ENCODE measurements at places on chromosomes 16 and 17.

GRCh38 chr16:54318941-54319340 lies 32.4 kb upstream of the IRX3 start:
- no peak for DNase-seq

DNA sequence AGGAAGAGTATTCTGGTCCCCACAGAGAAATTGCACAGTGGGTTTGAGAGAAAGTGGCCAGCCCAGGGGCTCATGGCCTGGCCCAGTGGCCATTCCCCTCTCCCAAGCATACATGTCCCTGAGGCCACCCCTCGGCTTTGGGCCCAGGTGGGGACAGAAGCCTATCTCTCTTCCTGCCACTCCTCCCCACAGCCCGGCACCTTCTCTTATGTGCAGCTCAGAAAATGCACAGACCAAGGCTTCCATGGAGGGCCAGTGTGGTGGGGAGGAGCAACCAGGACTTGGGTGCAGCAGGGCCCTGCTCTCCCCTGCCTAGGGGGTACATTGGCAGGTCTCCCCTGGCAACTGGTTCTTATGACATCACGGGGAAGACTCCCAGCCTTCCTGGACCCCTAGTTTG lies at the start of gene C16orf90:
TSS of gene C16orf90 (minus strand) at position 314 of the 400 bp plus-strand sequence. CDS start at position 246, 68 bp downstream.
- no peak for DNase-seq

GRCh38 chr16:89038221-89038721 lies 55.4 kb upstream of the ACSF3 start:
- no peak for DNase-seq

DNA sequence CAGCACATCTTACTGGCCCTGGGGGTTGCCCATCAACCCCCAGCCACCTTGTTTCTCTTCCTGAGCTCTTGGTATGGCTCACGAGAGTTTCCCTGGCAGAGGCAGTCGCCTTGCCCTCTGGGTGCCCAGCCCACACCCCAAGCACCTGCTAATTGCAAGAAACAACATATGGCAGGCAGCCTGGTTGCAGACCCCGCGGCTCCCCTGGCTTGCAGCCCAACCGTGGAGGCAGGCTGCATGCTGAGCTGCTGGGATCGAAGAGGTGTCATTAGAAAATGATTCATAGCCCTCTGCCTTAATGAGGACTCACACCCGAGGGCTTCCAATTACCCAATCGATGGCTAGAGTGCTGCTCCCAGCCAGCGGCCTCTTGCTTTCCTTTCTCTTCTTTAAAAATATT lies 115.7 kb downstream of the TMEM114 start:
- DNase-seq: no peak

- no peak for DNase-seq
Observed at GRCh38 chr17:62101090-62101489, 36.0 kb upstream of the MED13 start.

GRCh38 chr17:66717641-66718058 lies 117.3 kb upstream of the CACNG5 start:
- no peak for DNase-seq

- peak; percentile 70 for DNase-seq
Observed at GRCh38 chr17:48816774-48817590, at the start of gene TTLL6. TSS of gene TTLL6 (minus strand) at chr17:48817229. CDS start at chr17:48817072, 157 bp downstream.

- DNase-seq: no peak
Observed at GRCh38 chr16:72576189-72576588, 404.2 kb upstream of the PMFBP1 start.

DNA sequence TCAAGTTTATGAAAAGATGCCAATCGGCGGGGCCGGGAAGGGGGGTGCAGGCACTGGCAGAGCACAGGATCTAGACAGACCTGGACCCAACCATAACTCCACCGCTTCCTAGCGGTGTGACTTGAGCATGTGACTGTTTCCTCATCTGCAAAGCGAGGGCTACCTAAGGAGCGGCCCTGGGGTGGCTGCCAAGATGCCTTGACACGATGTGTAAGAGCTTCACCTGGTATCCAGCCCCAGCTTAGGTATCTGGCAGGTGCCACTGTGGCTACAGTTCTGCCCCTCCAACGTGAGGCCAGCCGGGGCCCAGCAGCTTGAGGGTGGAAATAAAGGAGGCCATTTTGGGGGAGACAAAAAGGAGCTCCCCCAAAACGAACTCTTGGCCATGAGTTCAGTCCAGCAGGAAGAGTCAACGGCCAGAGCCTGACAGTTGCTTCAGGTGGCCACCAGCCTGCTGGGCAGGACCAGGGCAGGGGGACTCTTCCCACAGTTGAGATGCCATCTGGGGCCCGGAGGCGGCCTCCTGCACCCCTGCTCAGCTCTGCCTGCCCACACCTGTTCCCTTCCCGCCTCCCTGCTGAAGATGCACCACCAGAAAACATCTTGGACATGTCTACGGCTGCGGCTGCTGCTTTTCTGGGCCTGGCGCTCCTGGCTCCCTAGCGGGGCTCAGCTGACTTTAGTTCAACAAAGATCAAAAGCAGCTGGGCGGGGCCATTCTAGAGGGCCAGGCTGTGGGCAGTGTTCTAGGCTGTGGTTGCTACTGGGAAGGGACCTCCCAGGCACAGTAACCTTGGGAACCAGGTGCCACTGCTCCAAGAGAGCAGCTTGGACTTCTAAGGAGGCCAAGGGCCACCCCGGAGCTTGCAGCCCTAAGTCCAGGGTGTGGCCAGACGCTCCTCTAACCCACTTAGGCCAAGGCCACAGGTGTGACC lies 3.4 kb upstream of the MTSS2 start:
- no peak for DNase-seq

GRCh38 chr16:23453338-23454052 lies 506 bp upstream of the COG7 start:
- DNase-seq: no peak

GRCh38 chr16:16010194-16010593 lies 60.8 kb downstream of the ABCC1 start:
- no peak for DNase-seq

DNA sequence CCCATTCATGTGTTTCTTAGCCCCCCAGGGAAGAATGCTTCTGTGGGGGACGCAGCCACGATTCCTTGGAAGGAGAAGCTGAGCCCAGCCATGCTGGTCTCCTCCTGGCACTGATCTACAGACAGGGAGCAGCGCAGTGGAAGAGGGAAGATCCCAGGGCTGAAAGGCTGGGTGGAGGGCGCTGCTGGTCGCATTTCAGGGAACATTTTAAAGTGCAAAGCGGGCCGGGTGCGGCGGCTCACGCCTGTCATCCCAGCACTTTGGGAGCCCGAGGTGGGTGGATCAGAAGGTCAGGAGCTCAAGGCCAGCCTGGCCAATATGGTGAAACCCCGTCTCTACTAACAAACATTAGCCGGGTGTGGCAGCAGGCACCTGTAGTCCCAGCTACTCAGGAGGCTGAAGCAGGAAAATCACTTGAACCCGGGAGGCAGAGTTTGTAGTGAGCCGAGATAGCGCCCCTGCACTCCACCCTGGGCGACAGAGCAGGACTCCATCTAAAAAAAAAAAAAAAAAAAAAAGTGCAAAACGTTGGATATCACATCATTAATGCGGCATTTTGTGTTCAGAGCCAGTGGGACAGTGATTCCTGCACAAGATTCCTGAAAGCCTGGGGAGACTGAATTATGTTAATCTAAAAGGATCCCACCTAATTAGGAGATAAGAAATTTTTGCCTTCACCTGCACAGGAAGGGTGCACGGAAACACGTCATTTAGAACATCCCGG lies 558 bp upstream of the CHMP6 start:
- DNase-seq: no peak

DNA sequence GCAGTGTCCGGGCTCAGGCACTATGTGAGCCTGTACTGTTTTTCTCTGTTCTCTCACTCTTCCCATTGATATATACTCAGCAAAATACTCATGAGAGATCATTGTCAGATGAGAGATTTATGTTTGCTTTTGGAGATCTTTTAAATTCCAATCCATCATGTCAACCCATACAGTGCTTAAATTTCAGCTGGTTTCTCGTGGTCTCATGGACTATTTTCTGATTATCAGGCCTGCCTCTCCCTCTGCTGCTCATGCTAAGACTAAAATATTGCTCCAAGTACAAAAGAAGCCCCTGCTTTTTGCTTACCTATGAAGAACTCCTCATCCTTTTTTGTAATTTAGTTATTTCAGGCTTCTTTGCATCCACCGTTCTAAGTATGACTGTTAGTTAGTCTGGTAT lies 547.2 kb downstream of the KCNJ2 start:
- DNase-seq: no peak

DNA sequence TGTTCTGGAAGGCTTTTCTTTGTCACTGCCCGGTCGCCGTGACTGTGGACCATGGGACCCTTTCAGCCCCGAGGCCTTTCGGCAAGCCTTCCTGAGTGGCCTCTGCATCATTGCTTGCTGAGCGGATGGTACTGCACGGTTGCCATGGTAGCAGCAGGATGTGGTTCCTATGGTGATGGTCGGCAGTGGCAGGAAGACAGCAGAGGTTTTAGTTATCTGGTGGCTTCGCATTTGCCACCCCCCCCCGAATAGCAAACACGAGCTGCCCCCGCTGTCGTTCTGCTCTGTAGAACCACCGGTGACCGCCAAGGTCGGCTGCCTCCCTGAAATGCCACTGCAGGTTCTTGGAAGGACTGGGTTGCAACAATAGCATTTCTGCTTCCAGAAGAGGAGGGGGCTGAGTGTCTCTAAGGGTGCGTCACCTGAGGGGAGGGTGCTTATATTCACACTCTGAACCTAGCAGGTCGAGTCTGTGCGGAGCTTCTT lies 76.6 kb downstream of the CMIP start:
- peak; percentile 77 for DNase-seq
